ENCODE measurements at places on chromosomes 7 and 10.

DNA sequence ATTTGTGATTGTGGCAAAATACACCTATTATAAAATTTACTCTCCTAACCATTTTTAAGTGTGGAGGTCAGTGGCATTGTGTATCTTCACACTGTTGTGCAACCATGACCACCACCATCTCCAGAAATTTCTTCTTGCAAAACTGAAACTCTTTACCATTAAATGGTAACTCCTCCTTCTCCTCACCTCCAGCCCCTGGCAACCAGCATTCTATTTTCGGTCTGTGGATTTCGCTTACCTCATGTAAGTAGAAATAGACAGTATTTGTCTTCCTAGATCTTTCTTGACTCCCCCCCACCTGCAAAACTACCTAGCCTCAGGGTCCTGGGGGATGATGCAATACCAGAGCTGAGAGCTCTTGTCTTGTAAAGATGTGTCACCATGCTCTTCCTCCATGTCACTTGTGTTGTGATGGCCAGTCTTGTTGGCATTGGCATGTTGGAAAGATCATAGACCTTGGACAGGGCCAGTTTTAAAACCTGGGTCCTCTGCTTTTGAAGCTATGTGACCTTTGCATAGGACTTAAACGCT is 71.1 kb upstream of the EMX2 start:
- DNase-seq = no peak

- no peak for DNase-seq
Measured at GRCh38 chr10:23338155-23338828, 6.3 kb downstream of the C10orf67 start.

- DNase-seq = no peak
Measured at GRCh38 chr10:131087464-131088215, 223.9 kb downstream of the TCERG1L start.

DNA sequence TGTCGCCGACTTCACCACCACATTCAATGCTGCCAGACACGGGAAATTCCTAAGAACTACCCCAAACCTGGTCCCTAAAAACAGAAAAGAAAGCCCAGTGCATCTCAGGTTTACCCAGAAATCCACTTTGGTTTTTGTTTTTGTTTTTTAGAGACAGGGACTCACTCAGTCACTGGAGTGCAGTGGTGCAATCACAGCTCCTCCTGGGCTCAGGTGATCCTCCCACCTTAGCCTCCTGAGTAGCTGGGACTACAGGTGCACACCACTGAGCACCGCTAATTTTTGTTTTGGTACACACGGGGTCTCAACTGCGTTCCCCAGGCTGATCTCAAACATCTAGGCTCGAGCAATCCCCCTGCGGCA is 22.8 kb downstream of the MAD1L1 start:
- DNase-seq = no peak

DNA sequence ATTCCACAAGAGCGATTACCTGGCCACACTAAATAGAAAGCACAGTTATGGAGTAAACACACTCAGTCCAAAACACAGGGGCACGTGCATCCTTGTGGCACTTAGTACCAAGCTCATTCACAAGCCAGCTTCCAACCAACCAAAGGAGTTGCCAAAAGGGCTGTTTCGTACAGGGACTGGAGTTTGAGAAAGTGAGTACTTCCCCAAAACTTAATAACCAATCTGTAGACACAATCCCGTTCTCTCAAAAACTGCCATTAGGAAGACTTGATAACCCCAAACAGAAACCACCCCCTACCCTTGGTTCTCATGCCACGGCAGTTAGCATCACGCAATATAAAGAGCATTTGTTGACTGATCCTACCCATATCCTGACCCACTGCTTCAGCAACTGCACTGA is 166.2 kb upstream of the ASAH2 start:
- DNase-seq = no peak

DNA sequence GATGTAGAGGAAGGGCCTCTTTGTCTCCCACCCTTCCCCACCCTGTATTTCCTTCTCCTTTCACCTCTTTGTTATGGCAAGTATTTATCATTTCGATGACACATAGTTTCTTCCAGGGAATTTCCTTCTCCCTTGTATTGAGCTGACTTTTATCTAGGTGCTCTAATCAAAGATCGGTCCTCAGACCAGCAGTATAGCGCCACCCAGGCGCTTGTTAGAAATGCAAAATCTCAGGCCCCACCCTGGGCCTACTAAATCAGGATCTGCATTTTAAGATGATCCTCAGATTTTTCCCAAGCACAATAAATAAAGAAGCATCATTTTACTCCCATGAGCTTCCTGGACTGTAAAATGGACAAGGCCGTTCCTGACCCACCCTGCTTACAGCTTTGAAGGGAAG is 12.0 kb upstream of the GOT1 start:
- no peak for DNase-seq

DNA sequence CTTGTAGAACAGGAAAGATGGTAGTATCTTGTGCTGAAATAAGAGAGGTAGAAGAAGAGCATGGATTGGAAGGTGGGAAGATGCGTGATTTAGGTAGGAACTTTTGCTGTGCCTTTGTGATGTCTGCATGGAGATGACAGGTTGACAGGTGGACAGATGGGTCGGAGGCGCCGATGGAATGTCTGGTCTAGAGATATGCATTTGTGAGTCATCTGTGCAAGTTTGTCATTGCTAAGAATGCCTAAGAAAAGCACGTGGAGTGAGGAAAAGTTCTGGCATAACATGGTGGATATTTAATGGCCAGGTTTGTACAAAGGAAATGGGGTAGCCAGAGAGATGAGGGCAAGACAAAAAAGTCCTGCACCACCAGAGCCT is 76.0 kb upstream of the ARMC3 start:
- no peak for DNase-seq

- DNase-seq = no peak
Measured at GRCh38 chr7:106065575-106066500, 46.3 kb downstream of the SYPL1 start.

DNA sequence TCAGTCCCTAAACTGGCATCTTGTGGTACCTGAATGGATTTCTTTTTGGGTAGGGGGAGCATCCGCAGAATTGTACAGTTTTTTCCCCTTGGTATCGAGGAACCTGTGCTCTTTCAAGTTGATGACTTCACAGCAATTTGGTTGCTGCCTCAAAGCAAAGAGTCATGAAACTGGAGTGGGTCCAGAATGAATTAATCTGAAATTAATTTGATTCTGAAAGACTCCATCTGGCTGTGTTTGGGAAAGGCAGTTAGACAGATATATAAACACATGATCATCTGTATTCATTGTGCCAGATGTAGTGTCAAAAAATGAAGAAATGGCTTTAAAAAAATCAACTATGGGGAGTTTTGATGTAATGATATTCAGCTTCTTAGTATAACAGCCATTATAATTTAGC is 136.1 kb downstream of the CELF2 start:
- DNase-seq = no peak

DNA sequence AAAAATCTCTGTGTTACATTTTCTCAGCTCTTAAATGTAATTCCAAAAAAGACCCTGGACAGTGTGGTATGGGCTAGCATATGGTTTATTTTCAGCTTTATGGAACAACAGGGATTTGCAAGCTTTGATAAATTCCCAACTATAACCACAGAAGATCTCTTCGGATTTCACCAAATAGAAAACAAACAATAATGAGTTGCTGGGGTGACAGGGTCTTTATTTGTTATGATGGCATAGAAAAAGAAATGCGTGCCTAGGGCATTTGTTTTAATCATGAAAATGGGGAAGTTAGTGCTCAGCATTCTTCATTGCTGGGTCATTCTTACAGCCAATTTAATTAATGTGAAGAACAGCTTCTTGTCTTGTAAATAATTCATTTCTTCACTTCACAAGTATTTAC is 139.0 kb downstream of the LRRN3 start:
- DNase-seq = no peak

DNA sequence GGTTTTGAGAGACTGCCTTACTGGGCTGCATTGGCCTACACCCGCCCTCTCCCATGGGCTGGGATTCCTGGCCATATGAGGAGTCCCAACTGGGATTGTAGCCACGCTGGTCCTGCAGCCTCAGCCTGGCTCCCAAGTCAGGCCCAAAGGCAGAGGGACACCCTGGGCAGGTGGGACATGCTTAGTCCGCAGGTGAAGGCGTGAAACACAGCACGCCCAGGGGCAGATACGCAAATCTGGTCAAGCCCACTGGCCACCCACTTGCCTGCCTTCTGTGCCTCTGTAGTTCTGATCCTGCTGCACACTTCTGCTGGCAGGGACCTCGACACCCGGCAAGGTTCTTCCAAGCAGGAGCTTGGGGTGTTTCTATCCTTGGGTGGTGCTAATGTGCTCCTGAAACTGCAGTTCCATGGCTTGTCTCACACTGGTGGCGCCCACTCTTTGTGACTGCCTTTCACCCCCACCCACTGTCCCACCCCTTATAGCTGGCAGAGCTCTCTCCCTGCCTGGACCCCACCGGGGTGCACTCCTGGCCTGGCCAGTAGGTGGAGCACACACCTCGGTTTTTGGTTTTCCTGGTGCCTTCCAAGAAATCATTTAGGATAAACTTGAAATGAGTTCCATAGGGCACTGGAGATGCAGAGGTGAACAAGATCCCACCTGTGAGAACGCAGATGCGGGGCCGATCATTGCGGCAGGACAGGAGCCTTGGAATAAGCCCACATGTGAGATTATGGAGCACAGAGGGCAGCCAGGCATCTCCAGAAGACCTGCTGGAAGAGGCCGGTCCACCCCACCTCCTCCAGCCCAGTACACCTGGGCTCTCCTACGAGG is 47.9 kb downstream of the MKI67 start:
- no peak for DNase-seq

GRCh38 chr7:79673969-79674368 is 220.5 kb upstream of the MAGI2 start:
- DNase-seq = no peak

DNA sequence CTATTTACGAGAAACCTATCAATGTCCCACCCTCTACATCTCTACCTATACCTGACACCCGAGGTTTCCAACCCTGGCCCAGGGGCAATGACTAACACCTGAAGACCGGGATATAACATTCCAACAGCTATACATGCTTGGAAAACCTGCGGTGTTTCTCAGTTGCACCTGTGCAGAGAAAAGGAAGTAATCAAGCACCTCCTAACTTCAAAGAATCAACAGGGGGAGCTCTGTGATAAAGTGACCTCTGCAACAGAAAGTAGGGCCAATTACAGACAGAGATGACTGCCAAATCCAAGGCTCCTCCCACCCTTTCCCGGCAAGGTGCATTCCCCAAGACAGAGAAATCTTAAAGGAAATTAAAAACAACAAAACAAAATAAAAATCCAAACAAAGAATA is 41.3 kb downstream of the CCDC6 start:
- DNase-seq = no peak

DNA sequence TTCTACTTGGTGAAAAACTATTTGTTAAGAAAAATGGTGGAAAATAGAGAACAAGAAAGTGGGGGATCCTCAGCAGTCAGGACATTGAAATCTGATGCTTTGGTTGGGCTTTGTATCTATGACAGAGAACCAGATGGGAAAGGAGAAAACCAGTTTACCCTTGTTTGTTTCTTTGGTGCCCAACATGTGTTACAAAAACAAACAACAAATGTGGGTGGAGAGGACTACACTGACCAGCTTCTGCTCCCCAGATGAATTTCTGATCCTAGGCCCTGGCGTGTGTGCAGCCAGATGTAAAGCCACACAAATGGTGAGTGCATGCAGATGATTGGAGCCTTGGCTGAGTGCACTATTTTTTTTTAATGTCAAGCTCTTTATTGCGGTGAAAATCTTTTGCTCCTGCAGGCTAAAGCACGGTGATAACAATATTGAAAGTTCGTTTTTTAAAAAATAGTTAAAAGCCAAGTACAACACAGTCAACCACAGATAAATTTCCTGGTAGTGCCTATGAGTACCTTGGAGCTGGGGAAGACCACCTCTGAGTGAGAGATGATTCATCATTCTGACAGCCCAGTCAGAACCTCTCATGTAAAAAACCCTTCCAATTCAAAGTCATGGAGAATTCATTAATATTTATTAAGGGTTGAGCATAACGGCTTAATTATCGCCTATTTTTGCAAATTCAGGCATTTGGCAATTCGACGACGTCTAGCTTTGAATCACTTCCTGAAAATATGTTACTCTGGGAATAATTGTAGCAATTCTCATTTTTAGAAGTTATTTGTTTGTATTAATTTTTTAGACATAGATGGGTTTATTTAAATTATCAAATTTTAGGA is 163.7 kb downstream of the AGMO start:
- no peak for DNase-seq

DNA sequence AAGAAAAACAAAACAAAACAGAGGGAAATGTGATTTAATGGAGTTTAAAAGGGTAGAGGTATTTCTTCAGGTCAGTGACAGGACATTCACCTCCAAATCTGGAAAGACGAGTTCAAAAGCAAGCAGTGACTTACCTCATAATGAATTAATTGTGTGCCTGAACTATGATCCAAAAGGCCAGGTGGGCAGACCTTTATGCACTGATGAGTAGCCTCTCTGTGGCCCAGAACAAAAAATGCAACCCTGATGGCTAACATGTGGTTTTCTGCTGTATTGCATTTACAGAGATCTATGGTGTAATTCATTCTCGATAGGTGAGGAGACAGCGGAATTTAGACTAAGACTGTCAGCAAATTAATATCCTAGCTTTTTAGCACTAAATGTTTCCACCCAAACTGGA is 142.0 kb downstream of the HDAC9 start:
- DNase-seq = no peak

GRCh38 chr10:101367569-101368453 is 13.8 kb downstream of the BTRC start:
- no peak for DNase-seq

- DNase-seq = no peak
Measured at GRCh38 chr10:119303886-119304285, 96.5 kb downstream of the GRK5 start.

GRCh38 chr10:109837384-109837783 is 85.9 kb downstream of the XPNPEP1 start:
- no peak for DNase-seq

DNA sequence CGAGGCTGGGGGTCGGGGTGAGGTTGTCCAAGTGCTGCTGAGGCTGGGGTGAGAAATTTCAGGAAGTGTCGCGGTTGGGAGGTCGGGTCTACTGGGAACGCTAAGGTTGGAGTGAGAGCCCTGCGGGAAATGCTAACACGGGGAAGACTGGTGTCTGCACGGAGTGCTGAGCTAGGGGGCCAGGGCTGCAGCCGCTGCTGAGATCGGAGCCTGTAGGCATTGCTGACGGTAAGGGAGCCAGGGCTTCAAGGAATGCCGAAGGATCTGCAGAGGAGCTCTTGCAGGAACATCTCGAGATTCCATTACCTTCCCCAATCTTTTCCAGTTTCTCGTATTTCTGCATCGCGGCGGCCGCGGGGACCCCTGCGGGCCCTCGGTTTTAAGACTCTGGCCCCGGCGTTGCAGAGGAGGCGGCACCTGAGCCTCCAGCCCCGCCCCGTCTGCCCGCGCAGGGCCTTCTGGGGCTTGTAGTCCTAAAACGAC is at the start of gene CDK5:
Gene CDK5, minus strand, starts transcription at position 392 of the 483 bp plus-strand sequence. Its CDS starts 49 bp downstream, at position 343.
- no peak for DNase-seq
